ENCODE measurements at places on chromosomes 11 and 22.
A peak's percentile ranks its signal among the peaks of the same experiment; 100 is the strongest.

- DNase-seq, result no peak
Observed at GRCh38 chr11:116849486-116849885, 12.1 kb upstream of the APOA1 start.

DNA sequence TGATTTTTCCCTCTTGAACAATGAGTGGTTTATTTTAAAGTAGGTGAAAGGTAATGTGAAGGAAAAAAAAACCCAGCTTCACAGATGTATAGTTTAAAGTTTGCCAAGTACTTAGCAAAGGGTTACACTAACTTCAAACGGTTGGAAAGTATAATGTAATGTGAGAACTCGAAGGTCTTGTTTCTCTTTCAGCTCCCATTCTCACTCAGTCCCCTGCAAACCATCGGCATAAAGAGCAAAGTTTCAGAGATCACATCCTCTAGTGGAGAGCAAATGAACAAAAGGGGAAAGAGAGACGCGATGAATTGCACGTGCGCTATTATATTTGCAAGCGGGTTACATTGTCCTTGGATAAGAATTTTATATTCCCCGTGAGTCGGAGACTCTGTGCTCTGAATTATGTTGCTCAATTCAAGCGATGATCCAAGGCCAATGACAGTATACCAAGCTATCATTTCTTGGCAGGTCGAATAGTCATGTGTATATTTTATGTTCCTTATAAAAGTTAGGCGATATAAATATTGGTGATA, 37.6 kb upstream of the BIRC3 start:
- no peak for DNase-seq

DNA sequence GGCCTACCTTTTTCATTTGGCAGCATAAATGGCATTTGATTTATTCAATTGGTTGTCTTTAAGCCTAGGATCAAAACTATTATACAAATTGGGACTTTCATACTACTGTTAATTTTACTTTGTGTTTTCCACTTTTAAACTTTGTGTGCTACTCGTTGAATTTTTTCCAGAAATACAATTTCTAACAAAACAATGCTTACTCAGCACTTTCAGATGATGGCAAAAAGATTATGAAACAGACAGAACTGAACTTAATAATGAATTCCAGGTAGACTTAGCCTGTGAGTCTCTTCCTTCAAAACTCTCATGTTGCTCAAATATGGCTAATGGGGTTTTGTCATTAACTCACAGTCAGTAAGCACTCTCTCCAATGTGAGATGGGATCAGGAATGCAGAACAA, 26.3 kb downstream of the OR5T2 start:
- no peak for DNase-seq

DNA sequence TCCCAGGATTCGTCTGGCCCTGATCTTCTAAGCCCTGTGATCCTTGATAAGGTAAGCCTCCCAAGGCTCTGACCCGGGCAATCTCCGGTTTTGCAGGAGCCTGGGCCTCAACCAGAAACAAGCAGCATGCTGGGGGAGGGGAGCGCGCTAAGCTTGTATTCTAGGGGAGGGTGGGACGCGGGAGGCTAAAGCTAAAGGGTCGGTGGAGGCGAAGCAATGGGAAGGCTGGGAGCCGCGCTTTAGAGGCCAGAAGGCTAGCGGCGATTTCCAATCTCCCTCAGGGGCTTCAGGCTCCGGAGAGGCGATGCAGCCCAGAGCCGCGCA, 753 bp downstream of the PTPN5 start:
- no peak for DNase-seq

DNA sequence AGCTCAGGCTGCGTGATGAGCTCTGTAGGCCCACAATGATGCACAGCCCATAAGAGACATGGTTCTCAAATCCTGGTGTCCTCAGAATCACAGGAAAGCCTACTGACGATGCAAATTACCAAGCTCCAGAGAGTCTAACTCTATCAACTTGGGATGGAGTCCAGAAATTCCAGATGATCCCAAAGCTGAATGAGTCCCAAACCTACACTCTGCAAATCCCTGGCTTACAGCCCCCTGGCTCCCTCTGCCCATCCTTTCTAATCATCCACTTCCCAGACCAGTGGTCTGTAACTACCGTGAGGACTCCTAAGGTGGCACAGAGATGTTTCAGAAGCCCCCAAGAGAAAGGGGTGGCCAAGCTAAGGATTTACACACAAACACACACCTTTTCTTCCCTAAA, 13.5 kb downstream of the ARFGAP2 start:
- DNase-seq, result no peak

DNA sequence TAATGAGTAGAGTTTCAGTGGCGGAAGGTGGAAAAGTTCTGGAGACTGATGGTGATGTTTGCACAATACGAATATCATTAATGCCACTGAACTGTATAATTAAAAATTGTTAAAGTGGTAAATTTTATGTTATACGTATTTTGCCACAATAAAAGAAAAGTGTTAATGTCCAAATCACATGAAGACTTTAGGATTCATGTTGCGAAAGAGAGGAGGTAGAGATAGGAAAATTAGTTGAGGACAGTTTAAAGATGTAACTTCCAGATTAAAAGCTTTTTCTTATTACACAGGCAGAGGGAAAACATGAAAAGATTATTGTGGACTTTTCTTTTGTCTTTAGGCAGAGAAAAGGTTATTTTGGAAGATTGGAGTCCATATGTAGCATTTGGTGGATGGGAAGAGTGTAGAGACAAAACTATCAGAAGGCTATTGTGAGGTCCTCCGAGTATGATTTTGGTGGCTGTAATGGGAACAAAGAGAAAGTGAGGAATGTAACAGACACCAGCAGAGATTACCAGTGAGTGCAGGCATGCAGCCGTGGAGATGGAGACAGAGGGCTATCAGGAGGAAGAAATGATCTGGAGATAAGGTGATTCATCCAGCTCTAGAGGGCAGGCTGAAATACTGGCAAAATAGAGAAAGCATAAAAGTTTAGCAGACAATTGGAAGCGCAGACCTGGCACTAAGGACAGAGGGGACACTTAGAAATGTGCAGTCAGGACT, 12.5 kb downstream of the VPS26B start:
- no peak for DNase-seq

DNA sequence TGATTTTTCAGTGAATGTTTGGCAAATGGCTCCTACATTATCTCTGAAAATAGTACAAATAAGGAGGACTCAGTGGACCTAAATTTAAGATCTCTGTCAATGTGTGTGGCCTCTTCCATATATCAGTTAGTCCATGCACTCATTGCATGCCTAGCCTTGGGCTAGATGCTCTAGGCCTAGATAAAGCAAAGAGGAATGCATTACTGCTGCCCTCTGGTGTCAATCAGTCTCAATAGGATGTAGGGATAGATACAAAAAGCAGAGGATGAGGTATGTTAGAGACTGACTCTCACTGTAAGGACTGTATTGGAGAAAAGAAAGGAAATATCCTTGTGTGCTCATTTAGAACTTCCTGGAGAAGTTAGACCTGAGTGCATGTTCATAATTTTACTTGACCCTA, 42.0 kb downstream of the MS4A2 start:
- DNase-seq, result peak; percentile 56

GRCh38 chr11:76770642-76771445, 12.3 kb upstream of the TSKU start:
- no peak for DNase-seq

GRCh38 chr22:46262449-46263215, 511 bp downstream of the PKDREJ start:
- DNase-seq, result no peak

GRCh38 chr11:77669848-77670511, 32.4 kb upstream of the CLNS1A start:
- no peak for DNase-seq

DNA sequence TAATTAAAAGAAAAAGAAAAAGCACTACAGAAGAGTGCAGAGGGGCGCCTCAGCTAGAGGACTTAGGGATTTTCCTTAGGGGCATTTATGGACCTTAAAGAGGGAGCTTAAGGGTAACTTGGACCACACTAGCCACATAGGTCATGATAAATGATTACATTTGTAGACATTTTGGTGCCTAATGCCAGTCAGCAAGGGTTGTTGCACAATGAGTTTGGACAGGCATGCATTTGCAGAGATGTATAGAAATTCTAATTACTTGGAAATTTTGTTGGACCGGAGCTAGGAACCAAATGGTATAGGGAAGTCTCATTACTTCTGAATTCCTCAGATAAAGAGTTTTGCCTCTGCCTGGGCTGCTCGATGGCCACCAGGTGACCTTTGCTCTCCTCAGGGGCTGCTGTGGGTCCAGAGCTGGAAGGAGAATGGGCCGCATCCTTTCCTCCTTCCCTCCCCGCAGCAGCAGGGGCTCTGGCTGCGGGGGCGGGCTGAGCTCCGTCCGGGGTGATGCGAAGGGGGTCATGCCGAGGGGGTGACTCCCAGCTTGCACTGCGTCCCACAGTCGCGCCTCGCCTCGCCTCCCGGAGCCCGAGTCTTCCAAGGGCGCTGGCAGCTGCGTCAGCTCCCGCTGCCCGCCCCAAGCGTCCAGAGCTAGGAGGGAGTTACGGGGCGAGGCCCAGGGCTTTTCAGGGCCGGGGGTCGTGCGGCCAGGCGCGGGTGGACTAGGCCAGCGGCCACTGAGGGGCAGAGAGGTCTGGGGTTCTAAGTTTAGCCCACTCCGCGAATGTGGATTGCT, 20.3 kb upstream of the MALAT1 start:
- DNase-seq, result no peak

GRCh38 chr22:42376711-42377554, 55.3 kb downstream of the NFAM1 start:
- no peak for DNase-seq
